Muscle of leg (tissue), 16 donors: ENCODE measurements at places on chromosomes 11 and 22. TPM values are rescaled to one million over a fixed set of nuclear protein-coding genes. Genes with fewer than 3 reads are reported as not detected.

- DNase-seq, result no peak
Observed at GRCh38 chr11:112160091-112160848, 3.6 kb downstream of the IL18 start.

DNA sequence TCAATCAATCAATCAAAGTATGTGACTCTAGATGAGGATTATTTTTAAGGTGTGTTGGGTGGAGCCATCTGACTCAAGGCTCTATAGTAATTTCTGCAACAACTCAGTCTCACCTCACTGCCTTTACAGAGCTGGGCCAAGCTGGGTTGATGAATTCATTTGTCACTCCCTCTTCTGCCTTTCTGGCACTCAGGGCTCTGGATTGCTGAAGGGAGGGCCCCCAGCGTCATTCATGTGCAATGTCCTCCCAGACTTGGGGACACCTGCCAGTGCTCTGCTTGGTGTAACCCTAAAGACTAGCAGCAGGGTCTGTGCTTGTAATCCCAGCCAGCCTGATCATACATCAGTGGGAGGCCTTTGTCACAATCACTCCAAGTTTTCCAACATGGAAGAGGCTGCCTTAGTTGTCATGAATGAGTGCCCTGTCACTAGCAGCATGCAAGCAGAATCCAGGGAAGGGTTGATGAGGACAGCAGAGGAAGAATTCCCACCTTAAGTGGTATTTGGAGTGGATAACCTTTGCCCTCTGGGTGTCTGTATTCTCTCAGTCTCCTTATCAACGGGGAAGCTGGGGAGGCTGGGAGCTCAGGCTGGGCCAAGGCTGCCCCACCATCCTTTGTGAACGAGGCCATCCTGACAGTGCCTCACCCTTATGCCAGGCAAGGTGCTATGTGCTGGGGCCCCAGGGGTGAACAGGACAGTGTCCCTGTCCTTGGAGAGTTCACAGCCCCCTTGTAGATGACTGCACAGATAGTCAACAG, 2.0 kb upstream of the TP53I11 start:
- no peak for DNase-seq

GRCh38 chr11:866481-866880, 23.8 kb downstream of the TSPAN4 start:
- no peak for DNase-seq

- no peak for DNase-seq
Observed at GRCh38 chr11:102719620-102720277, 5.0 kb downstream of the MMP8 start.

DNA sequence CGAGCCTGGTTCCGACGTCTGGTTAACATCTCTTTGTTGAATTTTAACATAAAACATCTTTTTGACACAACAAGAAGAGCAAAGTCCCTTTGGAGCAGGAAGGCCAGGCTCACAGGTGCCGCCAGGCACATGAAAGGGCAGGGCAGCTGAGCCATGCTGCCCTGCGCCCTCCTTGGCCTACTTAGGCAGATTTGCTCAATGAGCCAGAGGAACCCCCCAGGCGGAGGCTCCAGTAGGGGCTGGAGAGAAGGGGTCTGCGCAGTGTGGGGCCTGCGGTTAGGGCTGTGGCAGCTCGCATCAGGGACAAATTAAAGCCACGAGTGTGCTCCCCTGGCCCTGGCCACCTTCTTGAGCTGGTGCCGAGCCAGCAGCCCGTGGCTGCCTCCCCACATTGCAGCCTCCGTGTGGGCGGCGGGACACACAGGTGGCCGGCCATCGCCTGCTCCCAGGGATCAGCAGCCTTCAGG, 9.9 kb upstream of the SLC22A12 start:
- DNase-seq, result no peak

DNA sequence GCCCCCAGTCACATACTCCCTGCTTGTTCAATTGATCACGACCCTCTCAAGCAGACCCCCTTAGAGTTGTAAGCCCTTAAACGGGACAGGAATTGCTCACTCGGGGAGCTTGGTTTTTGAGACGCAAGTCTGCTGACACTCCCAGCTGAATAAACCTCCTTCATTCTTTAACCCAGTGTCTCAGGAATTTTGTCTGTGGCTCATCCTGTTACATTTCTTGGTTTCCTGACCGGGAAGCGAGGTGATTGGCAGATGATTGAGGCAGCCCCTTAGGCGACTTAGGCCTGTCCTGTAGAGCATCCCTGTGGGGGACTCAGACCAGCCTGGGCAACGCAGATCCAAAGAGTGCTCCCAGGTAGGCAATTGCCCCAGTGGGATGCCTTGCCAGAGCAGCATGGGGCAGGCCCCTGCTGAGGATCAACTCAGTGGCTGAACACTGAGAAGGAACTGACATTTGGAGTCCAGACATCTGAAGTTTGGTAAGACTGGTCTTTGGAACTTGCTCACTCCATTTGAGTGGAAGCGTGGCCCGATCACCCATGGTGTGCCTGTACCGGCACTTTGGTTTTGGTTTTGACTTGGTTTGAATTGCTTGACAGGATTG, 51.5 kb downstream of the NEU3 start:
- DNase-seq, result no peak

- no peak for DNase-seq
Observed at GRCh38 chr22:49770547-49771265, 57.0 kb downstream of the BRD1 start.

- DNase-seq, result peak; percentile 66
Observed at GRCh38 chr11:99505316-99505715, 484.6 kb downstream of the CNTN5 start.

DNA sequence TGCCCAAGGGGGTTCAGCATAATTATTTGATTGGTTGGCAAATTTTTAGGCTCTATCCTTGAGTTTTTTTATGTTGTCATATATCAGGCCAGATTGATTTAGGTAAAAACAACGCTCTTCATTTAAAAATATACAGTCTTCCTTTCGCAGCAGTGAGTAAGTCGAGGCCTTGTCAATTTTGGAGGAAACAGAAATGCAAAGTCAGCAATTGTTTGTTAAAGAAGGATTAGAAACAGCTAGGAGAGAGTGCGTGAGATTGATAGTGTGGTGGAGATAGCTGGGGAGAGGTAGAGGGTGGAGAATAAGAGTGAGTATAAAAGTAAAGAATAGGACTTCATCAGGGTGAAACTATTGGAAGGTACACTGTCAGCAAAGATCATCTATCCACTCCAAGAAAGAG, 830.8 kb downstream of the LUZP2 start:
- DNase-seq, result no peak

- peak; percentile 69 for DNase-seq
Observed at GRCh38 chr11:19311308-19312030, 70.7 kb upstream of the E2F8 start.

DNA sequence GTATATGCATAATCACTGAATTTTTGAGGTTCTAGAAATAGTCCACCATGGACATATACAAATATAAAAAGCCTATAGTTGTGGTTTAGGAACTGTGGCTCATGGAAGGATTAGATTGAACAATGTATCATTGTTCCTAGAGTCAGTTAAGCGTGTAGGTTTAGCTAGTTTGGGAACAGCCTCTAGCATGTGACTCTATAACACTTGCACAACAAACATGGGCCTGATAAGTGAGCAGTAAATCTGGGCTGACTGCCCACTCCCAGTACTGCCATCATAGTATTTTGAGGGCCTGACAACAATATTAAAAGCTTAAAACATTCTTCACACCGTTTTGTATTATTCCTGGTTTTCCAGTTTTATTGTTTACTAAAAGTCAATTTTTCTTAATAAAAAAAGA, 47.0 kb downstream of the YAP1 start:
- peak; percentile 48 for DNase-seq

GRCh38 chr22:39457556-39458443, 988 bp downstream of the MGAT3 start:
- DNase-seq, result no peak

DNA sequence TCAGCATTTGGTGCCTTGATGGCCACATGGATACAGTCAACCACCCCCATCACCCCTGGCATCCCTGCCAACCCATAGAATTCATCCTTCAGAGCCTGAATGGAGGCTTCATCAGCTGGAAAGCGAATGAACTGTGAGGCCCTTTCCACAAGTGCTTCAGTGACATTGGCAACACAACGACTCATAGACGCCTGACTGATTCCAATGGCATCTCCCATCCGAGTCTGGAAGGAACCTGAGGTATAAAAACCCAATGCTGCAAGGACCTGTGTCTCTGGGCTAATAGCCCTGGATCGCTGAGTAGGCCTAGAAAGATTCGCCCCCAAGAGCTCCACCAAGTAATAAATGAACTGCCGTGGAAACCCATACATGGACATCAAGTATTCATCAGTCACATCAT, 1.3 kb downstream of the HARBI1 start:
- DNase-seq, result no peak

DNA sequence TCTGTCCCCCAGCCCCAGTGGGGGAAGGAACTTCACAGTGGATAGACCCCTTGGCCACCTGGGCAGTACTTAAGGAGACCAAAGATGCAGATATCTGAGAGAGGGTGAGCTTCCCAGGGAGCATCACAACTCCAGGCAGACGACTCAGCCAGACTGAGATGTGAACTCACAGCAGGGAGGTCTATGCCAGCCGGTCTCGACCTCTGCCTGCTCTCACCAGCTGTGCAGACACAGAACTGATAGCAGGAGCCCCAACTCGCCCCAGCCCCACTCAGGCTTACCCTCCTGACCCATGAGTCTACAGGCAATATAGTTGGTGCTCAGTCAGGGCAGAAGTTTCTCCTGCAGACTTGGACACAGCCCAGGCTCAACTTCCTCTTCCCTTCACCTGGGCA, 29.7 kb upstream of the ACCSL start:
- DNase-seq, result no peak

JAML gene
- 1.2 TPM for polyA plus RNA-seq

KCNQ1 gene
- polyA plus RNA-seq, result 4.1 TPM

OR51B2 gene
- not detected for polyA plus RNA-seq

OR8A1 gene
- polyA plus RNA-seq, result 0.09 TPM

C11orf86 gene
- polyA plus RNA-seq, result 1.0 TPM
